Lung (tissue), 17 donors: ENCODE measurements at places on chromosomes 3 and 15.

- H3K4me3 ChIP-seq, result no peak overlapping the region
- H3K27ac ChIP-seq, result no peak overlapping the region
- H3K27me3 ChIP-seq, result no peaks in the 10 kb centered on the region
- H3K4me1 ChIP-seq, result no peaks in the 10 kb centered on the region
- H3K36me3 ChIP-seq, result no peaks in the 10 kb centered on the region
These were observed 21.4 kb downstream of the BTLA start for GRCh38 chr3:112477891-112478290.

GRCh38 chr3:161510510-161511260 is 14.1 kb downstream of the OTOL1 start:
- H3K27me3 ChIP-seq, result no peaks in the 10 kb centered on the region
- H3K27ac ChIP-seq, result no peak overlapping the region
- no peaks in the 10 kb centered on the region for H3K36me3 ChIP-seq
- H3K4me1 ChIP-seq, result no peaks in the 10 kb centered on the region
- no peak overlapping the region for H3K4me3 ChIP-seq
- no peak for DNase-seq

- no peaks in the 10 kb centered on the region for H3K36me3 ChIP-seq
- DNase-seq, result no peak
- H3K27ac ChIP-seq, result no peak overlapping the region
- no peaks in the 10 kb centered on the region for H3K27me3 ChIP-seq
- no peaks in the 10 kb centered on the region for H3K4me1 ChIP-seq
These were observed 25.7 kb downstream of the ACAA1 start for GRCh38 chr3:38111201-38111600.

DNA sequence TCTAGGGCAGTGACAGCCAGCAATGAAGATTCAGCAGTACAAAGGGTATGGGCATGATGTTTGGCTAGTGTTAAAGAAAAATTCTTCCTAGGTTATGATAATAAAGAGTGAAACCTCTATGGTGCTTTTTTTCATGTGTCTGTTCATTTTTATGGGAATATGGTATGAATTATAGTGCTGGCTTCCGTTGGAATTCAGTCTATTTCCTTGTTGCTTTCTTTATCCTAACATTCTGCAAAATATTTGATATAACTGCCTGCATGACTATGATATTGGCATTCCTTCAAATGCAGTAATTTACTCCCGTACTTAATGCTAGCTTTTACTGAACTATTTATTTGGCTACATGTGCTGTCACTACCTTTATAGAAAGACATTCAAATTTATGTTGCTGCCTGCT is 57.6 kb upstream of the ATP11B start:
- no peaks in the 10 kb centered on the region for H3K27me3 ChIP-seq
- no peak overlapping the region for H3K27ac ChIP-seq
- peaks cover 6% of the 10 kb centered on the region for H3K4me1 ChIP-seq
- H3K36me3 ChIP-seq, result no peaks in the 10 kb centered on the region

DNA sequence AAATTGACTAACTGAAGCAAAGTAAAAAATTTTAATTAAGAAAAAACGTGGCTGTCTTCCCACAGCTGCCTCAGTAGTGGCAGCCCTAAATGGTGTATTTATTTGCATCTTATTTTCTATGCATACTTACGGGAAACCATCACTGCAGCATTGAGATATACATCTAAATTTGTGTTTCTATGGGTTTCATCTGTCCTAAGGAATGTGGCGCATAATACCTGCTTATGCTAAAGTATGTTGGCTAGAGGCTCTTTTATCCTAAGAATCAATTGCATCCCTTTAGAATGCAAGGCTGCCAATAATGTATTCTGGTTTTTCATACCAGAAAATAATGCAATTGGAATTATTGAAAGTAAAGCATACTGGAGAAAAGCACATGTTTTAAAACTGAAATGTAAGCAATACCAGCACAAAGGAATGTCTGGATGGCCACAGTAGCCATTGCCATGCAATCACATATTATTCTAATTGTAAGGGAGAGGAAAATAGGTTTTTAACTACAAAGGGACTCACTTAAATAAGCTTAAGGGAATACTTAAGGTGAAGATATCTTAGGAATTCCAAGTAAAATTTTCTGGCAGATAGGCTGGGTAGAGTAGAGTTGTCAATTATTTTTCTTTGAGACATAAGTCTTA is 834.5 kb upstream of the NECTIN3 start:
- H3K36me3 ChIP-seq, result no peaks in the 10 kb centered on the region
- H3K27ac ChIP-seq, result no peak overlapping the region

DNA sequence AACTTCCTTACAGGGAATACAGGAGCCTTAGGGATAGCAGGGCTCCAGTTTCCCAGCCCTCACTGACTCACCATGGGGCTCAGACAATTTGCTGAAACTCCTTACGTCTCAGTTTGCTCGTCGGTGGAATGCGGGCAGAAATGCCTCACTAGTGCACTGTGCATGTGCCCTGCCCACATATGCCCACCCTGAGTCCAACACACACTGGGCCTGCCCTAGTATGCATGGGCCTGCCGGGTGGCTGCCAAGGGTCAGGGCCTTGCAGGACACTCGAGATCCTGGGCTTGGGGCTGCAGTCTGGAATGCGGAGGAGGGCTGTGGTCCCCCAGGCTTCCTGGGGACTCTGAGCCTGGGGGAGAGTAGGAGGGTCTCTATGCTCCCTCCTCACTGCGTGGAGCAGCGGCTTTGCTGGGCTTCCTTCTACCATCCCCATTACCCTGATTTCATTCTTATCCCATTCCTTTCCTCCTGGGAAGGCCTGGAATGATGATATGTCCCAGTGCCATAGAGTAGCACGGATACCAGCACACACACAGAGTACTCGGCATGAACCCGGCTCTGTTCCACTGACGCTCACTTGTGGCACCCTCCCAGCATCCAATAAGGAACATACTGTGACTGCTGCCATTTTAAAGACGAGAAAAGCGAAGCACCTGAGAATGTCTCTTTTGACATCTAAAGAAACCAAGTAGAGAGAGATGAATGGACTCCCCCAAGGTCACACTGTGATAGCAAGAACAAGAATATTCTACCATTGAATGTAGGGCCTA is 124.2 kb downstream of the ASB7 start:
- H3K27ac ChIP-seq, result no peak overlapping the region
- no peaks in the 10 kb centered on the region for H3K36me3 ChIP-seq
- DNase-seq, result no peak
- H3K4me3 ChIP-seq, result no peak overlapping the region
- peaks cover 2% of the 10 kb centered on the region for H3K4me1 ChIP-seq

- no peak overlapping the region for H3K27ac ChIP-seq
- H3K4me1 ChIP-seq, result peaks cover 19% of the 10 kb centered on the region
- H3K27me3 ChIP-seq, result no peaks in the 10 kb centered on the region
- no peaks in the 10 kb centered on the region for H3K36me3 ChIP-seq
These were observed 27.7 kb upstream of the MFSD1 start for GRCh38 chr3:158773845-158774830.

DNA sequence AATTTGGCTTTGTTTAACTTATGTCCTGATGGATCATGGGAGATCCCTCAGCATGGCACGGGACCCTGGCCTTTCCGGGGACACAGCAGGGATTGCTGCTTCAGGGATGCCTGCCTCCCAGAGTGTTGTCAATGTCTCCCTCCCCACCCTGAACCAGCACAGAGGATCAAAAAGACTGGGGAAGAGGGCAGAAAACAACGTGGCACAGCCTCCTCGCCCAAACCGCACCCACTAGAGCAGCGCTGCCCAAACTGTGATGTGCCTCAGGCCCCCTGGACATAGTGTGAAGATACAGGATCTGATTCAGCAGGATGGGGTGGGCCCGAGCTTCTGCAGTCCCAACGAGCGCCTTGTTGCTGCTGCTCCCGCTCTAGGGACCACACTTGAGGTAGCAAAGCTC is 34.5 kb downstream of the SLC6A20 start:
- H3K36me3 ChIP-seq, result no peaks in the 10 kb centered on the region
- no peak overlapping the region for H3K4me3 ChIP-seq
- no peak for DNase-seq
- no peak overlapping the region for H3K27ac ChIP-seq

DNA sequence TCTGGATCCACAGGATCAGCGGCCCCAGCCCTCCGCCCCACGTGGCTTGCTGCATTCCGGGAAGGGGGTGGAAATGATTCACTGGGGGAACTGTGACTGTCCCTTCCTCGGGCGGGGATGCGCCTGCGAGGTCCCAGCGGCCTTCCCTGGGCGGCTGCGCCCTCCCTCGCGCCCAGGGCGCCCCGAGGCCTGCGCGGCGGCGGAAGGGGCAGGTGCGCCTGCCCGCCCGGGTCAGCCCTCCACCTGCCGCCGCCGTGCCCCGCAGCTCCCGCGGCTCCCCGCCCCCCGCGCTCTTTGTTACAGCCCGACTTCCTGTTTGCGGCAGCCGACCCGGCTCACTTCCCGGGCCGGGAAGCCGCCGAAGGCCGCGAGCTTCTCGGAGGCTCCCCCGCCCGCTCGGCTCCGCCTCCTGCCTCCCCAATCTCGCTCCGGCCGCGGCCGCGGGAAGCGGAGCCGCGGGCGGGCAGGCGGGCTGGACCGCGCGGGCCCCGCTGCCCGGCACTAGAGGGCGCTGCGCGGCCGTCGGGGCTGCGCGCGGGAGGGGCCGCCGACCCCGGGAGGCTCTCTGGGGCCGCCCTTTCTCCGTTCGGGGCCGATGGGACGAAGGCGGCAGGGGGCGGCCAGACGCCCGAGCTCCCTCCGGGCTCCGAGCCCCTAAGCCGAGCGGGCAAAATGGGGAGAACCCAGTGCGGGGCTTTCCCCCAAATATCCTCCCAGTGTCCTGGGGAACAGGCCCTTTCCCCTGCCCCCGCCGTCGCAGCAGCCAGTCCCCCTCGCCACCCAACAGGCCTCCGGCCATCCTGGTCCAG is 11.5 kb upstream of the CHAC1 start:
- H3K27me3 ChIP-seq, result no peaks in the 10 kb centered on the region
- no peaks in the 10 kb centered on the region for H3K36me3 ChIP-seq
- DNase-seq, result peak; percentile 88
- no peaks in the 10 kb centered on the region for H3K4me1 ChIP-seq
- peak overlapping the region; percentile 40 for H3K4me3 ChIP-seq
- peak overlapping the region; percentile 94 for H3K27ac ChIP-seq

DNA sequence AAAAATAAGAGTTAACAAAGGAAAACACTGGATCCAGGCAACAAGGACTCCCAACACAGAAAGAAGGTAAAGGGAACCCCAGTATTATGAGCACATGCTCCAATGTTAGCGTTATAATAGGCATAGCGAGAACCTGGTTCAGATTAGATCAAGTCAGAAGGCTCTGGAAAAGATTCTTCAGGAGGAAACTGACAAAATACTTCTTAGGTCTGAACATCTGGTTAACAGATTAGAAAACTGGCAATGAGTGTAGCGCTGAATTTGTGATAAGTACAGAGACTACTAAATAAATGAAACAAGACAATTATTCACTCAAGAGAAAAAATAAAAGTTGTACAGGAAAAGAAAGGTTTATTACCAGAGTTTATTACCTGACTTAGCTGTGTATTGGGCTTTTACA is 146.1 kb downstream of the DPH6 start:
- H3K4me1 ChIP-seq, result no peaks in the 10 kb centered on the region
- H3K36me3 ChIP-seq, result peaks cover 2% of the 10 kb centered on the region
- no peak overlapping the region for H3K4me3 ChIP-seq
- no peak for DNase-seq

DNA sequence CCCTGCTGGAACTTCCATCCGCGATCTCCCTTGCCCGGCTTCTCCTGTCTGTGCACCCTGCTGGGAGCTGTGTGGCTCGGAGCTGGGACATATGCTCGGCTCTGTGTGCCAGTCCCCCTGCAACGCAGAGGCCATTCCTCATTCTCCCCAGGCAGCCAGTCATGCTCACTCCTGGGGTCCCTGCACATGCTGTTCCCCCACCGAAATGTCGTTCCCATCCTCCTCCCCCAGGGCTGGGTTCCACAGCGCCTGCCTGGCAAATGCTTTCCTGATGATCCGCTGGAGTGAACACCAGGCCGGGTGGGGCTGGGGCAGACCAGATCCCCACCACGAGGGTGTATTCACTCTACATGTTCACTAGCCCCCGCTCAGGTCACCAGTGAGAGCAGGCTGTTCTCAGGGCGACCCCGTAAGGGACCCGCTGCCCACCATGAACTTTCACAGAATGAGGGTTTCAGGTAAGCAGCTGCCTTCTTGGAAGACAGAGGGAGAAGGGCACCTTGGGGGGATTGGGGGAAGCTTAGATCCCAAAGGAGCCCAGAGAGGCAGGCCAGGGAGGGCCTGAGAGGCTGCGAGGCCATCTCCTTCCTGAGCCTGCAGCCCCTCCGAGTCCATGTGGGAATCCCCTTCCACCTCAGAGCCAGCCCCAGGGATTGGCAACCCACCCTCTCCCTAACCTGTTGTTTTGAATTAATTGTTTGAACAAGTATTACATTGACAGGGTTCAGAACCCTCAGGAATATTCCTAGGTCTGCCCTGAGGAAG is 88.7 kb upstream of the IQSEC1 start:
- no peaks in the 10 kb centered on the region for H3K36me3 ChIP-seq
- no peak for DNase-seq
- H3K27ac ChIP-seq, result no peak overlapping the region
- no peaks in the 10 kb centered on the region for H3K27me3 ChIP-seq
- no peak overlapping the region for H3K4me3 ChIP-seq
- H3K4me1 ChIP-seq, result no peaks in the 10 kb centered on the region

- H3K4me3 ChIP-seq, result no peak overlapping the region
- no peaks in the 10 kb centered on the region for H3K27me3 ChIP-seq
- peaks cover 4% of the 10 kb centered on the region for H3K4me1 ChIP-seq
- no peak for DNase-seq
- H3K27ac ChIP-seq, result no peak overlapping the region
These were observed 139.1 kb upstream of the EIF1B start for GRCh38 chr3:40170395-40170794.

DNA sequence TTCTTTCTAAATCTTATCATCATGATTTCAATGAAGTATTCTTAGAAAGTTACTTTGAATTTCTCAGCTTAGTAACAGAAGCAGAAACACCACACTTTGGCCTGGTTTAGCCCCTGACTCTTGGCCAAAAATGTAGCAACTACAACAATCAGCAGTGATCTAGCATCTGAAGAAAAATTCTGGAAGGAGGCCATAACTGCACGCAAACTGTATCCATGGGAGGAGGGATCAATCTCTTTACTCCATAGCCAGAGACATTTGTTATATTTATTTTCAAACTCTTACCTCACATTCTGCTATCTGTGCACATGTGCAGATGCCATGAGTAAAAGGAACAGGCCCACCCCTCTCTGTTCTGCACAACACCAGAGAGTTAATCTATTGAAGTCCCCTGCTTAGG is 251.0 kb upstream of the P2RY1 start:
- DNase-seq, result peak; percentile 95
- no peak overlapping the region for H3K27ac ChIP-seq
- H3K36me3 ChIP-seq, result no peaks in the 10 kb centered on the region
- H3K27me3 ChIP-seq, result no peaks in the 10 kb centered on the region
- no peaks in the 10 kb centered on the region for H3K4me1 ChIP-seq

GRCh38 chr3:133376810-133377209 is 23.0 kb upstream of the BFSP2 start:
- H3K27ac ChIP-seq, result no peak overlapping the region
- H3K4me1 ChIP-seq, result no peaks in the 10 kb centered on the region
- H3K4me3 ChIP-seq, result no peak overlapping the region
- peaks cover 15% of the 10 kb centered on the region for H3K36me3 ChIP-seq

GRCh38 chr3:196232154-196232881 is 16.0 kb downstream of the SLC51A start:
- H3K4me1 ChIP-seq, result no peaks in the 10 kb centered on the region
- no peaks in the 10 kb centered on the region for H3K27me3 ChIP-seq
- H3K4me3 ChIP-seq, result no peak overlapping the region
- H3K27ac ChIP-seq, result no peak overlapping the region
